ENCODE measurements at places on chromosomes 11 and 22. TPM values are rescaled to one million over a fixed set of nuclear protein-coding genes. Genes with fewer than 3 reads are reported as not detected.

DNA sequence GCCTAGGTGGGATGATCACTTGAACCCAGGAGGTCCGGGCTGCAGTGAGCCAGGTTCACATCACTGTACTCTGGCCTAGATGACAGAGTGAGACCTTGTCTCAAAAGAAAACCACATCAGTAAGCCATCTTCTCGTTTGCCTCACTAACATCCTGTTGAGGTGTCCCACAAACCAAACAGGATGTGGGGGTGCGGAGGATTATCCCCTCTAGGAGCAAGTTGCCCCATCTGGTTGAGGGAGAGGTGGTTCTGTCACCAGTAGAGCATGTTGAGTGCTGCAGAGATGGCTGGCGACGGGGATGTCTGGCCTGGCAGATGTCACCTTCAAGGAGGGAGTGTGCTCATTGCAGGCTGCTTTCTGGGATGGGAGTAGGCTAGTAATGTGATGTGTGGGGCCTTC, 72.4 kb downstream of the ZNRF3 start:
- DNase-seq, result no peak

GRCh38 chr11:30225642-30226041, 5.2 kb upstream of the FSHB start:
- DNase-seq, result no peak

DNA sequence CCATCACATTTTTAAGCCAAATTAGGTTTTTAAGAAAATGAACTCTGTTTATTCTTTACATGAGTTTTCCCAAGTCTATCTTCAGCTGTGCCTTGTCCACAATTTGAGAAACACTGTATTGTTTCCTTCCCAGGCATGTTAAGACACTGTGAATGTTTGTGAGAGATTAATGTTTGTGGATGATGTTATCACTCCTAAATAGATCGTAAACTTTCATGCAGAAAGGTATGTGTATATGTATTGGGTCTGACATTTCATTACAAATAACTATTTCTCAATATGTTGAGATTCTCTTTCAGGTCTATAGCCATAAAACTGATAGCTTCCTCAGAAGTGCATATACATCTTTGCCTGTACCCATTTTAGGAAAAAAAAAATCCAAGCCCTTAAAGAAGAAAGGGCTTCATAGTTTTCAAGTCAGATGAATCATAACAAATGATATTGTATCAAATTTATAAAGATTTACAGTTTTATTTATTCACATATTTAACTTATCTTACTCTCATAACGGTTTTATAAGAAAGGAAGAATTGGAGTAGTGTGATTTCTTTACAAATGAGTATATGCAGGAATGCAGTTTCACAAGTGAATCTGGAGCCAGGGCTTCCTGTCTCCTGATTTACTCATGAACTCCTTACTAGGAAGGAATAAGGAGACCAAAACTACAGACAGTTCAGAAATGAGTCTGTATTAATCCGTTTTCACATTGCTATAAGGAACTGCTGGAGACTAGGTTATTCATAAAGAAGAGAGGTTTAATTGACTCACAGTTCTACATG, 11.2 kb downstream of the OR8D1 start:
- no peak for DNase-seq

DNA sequence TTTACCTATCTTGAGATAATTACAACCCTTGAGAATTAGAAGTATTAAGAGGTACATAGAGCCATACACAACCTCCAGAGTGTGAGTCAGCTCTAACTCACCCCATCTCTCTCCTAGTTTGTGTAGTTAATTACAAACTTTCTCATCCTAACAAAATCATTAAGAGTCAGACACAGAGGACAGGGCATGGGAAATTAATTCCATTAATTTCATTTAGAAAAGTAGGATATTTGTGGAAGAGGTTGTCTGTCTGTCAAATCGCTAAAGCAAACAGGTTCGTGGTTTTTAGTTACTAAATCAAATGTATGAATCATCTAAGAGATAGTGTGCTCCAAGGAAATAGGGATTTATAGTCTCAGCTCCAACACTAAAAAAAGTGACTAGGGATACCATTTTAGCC, 1261.4 kb upstream of the TENM4 start:
- DNase-seq, result no peak

GRCh38 chr11:88508418-88508758, 170.9 kb upstream of the CTSC start:
- no peak for DNase-seq

DNA sequence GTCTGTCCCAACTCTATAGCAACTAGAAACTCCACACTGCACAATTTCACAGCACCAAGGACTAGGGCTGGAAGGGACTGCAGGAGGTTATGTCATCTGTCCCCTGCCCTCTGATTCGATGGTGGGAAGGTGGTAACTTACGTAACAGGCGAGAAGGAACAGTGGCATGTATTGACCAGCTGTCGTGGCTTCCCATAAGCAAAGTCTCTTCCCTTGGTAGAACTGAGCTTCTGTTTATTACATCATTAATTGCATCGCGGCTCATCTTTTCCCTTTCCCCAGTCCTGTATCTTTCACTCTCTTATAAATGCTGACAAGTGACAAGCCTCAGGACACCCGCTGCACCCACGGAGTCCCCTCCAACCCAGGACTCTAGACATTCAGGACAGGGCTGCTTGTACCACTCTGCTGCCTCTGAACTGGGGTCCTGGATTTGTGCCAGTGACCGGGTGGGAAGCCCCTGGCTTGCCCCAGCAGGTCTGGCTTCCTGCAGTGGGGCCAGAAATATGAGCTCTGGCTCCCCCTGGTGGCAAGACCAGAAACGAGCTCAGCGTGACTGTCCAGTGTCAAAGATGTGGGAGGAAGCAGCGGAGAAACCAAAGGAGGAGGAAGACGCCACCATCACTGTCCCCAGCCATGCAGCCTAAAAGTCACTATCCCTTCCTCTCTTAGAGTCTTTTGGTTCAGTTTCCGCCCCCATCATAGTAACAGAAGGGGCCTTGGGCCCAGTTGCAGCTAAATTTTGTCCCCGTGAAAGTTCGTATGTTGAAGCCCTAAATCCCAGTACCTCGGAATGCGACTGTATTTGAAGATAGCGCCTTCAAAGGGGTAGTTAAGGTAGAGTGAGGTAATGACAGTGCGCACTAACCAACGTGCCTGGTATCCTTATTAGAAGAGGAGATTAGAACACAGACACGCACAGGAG, 84.5 kb downstream of the ISX start:
- DNase-seq, result peak; percentile 45

GRCh38 chr22:47144791-47145425, 382.5 kb downstream of the TBC1D22A start:
- DNase-seq, result no peak

DNA sequence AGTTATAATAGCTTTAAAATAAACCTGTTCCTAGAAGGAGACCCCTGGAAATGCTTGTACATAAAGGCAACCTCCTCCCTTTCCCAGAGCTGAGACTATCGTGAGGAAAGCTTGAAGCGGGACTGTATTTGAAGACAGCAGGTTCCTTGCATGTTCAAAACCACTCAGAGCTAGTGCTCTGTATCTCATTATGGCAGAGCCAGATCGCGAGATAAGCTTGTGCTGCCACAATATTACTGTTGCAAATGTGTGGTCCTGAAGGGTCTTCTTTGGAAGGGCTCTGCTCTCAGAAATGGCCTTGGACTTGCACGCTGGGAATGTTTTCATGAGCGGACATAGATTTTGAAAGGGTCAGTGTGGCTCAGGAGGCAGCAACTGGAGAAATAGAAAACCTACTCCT, 168.2 kb downstream of the KIRREL3 start:
- no peak for DNase-seq

GRCh38 chr22:46071451-46072109, 78.7 kb upstream of the PPARA start:
- peak; percentile 97 for DNase-seq

DNA sequence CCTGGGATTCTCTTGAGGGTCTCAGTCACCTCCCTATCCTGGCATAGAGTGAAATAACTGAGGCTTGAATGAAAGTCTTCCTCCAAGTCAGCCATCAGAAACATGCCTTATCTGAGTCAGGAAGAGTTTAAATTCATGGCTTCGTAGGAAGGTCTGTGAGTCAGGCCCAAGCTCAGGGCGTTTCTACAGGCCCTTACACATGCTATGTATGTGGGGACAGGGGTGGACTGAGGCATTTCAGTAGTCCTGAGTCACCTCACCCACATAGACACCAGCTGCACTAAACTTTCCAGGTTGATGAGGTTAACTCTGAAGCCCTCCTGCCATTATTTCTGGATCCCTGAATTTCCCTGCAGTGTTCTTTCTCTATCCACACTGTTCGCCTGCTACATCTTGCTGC, 134.6 kb upstream of the RCN1 start:
- DNase-seq, result no peak

DNA sequence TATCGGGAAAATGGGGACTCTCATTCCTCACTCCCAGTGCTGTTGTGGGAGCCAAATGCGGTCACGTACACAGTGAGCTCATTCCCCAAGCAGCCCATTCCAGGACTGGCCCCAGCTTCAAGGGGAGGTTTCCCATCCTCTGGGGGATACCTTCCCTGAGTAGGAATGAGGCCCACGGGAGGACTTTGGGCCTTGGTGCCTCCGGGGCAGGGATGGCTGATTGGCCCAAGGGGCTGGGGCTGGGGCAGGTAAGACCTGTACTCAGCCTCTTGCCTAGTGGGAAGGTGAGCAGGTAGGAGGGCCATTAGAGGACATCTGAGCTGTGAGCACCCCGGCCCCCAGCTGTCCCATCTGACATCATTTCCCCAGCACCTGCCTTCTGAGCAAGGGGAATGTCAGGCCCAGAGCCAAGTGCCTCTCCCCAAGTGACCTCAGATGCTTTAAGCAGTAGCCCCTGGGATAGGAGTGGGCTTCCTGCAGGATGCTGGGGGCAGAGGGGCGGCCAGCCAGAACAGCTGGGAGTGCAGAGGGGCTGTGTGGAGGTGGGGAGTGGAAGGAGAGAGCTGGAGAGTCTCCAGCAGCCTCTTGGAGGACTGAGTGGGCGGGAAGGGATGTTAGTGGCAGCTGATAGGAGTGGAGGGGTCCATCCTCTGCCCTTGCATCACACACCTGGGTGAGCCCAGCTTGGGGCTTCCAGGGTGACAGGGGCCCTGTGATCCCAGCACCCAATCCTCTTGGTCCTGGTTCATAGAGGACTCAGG, 58.4 kb downstream of the CD82 start:
- peak; percentile 19 for DNase-seq

GRCh38 chr11:36186340-36187175, 102.7 kb downstream of the COMMD9 start:
- DNase-seq, result no peak

GRCh38 chr22:20442485-20443284, 5.1 kb upstream of the SCARF2 start:
- DNase-seq, result no peak

DNA sequence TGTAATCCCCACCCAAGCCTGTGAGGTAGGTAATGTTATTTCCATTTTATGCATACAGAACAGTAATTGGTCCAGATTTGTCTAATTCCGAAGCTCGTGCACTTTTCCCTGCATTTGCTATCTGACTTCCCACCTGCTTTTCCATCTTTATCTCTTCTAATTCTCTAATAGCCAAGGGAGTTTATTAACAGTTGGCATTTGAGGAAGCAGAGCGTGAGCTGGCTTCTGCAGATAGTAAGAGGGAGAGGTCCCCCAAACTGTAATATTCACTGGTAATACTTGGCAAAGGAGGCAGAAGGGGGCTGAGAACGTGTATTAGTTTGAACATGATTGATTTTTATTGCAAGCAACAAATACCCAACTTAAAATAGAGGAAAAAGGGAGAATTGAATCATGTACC, 110.8 kb upstream of the SPON1 start:
- no peak for DNase-seq

GRCh38 chr22:22616636-22617035, 27.8 kb upstream of the GGTLC2 start:
- DNase-seq, result no peak

DNA sequence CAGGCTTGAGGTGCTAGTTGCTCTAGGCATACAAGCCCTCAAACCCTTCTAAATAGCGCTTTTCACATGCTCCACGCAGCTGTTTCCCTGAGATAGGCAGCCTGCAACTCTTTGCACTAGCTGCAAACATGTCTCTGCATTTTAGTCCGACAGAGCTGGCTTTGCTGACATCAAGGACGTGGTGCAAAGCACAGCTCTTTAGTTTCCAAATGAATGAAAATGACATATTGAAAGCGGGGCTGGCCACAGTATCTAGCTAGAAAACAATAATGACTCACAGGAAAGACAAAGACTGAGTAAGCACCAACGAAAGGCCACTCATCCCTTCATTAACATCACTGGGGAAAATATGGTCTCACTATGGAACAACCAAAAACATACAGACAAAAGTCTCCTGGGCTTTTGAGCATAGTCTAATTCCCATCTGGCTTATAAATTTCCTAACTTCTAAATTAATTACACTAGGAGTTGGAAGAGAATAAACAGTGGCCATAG, 15.3 kb upstream of the ZC3H12C start:
- no peak for DNase-seq

DNA sequence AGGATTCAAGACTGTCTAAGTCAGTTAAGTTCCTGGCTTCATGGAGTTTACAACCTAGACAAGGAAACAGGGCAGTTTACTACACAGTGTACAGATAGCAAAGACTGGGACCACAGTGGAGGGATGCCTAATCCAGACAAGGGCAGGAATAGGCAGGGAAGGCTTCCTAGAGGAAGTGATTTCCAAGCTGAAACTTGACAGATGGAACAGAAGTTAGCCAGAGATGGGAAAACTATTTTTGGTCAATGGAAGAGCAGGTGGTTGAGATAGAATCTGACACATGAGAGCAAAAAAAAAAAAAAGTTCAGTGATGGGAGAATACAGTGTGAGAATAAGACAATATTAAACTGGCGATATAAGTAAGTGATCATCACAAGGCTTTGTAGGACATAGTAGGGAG, 1.3 kb downstream of the COA4 start:
- no peak for DNase-seq

DNA sequence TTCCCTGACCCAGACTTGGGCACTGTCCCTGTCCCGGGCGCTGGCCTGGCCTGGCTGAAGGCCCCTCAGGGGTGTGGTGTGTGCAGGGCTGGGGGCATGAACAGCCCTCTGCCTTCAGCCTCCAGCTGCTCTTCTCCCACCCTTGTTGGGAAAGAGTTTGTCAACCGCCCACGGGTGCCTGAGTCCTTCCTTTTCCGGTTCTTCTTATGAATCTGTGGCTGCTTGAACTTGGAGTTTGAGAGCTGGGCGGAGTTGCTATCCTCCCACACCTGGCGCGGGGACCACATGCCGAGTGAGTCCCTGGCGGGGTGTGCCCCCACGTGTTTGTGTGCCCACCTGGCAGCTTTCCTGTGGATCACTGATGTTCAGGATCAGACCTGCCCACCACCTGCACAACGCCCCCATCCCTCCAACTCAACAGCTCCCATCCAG, 13.4 kb downstream of the NFAM1 start:
- no peak for DNase-seq

GRCh38 chr22:45682064-45682463, 10.4 kb downstream of the ATXN10 start:
- DNase-seq, result no peak

GRCh38 chr22:35018995-35019394, 47.0 kb upstream of the ISX start:
- no peak for DNase-seq

The RBFOX2 gene
- polyA plus RNA-seq, result 68.7 TPM

The SYCE3 gene
- polyA plus RNA-seq, result not detected

The SLC7A4 gene
- 0.16 TPM for polyA plus RNA-seq

The DCPS gene
- 12.4 TPM for polyA plus RNA-seq

The CFAP300 gene
- 3.9 TPM for polyA plus RNA-seq

The LARGE2 gene
- polyA plus RNA-seq, result 2.5 TPM

The PHLDB1 gene
- 46.2 TPM for polyA plus RNA-seq

The BLID gene
- not detected for polyA plus RNA-seq

The NAALAD2 gene
- 3.2 TPM for polyA plus RNA-seq

The KRTAP5-3 gene
- not detected for polyA plus RNA-seq

The CATSPERZ gene
- polyA plus RNA-seq, result not detected

The MPZL2 gene
- 5.7 TPM for polyA plus RNA-seq
